Gastrocnemius medialis (tissue), 4 donors: ENCODE measurements at places on chromosomes 1 and 21. TPM values are rescaled to one million over a fixed set of nuclear protein-coding genes. Genes with fewer than 3 reads are reported as not detected.

Gene CHRM3
- total RNA-seq: not detected

Gene SNAPIN
- total RNA-seq: 127 TPM

DNA sequence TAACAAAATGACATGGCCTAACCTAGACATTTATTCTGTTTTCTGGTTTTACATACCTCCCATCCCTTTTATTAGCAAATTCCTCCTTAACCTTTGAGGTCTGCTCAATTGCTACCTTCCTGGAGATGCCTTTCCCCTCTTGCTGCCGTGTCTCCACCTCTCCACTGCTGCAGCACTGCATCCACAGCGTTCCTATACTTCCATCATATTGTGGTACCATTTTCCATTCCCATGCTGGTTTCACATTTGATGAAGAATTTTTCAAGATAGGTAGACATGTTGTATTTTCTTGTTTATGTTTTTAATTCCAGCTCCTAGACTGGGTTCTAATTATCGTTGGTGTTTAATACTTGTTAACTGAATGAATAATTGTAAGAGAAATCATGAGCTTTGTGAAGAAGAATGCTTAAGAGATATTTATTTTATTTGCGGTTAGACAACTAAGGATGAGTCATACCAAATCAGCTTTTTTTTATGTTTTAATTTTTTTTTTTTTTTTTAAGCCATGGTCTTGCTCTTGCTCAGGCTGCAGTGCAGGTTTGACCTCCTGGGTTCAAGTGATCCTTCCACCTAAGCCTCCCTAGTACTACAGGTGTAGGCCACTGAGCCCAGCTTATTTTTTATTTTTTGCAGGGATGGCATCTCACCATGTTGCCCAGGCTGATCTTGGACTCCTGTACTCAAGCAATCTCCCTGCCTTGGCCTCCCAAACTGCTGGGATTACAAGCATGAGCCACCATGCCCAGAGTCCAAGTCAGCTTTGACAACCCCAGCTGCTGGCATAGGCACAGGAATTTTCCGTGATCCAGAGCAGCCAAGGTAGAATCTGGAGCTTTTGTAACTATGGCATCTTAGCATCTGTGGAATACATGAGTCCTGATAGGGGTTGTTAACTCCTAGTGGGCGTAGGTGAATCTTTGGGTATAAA lies 44.0 kb downstream of the ATP6V1G3 start:
- DNase-seq: no peak

GRCh38 chr1:41589395-41589794 lies 104.9 kb upstream of the EDN2 start:
- DNase-seq: no peak

GRCh38 chr1:219302697-219303096 lies 129.0 kb downstream of the LYPLAL1 start:
- no peak for DNase-seq

DNA sequence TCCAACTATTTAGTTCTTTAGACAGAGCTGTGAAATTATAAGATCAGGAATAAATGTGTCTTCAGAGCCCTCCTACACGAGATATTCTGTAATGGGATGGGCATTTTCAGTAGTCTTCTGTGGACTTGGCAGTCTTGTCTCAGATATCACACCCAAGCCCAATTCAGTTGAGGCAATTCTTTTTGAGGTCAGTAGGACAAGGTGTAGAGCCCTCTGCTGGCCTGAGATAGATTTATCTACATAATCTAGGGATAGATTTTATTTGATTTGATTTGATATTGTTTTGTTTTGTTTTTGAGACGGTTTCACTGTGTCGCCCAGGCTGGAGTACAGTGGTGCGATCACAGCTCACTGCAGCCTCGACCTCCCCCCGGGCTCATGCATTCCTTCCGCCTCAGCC lies 77.5 kb downstream of the FMN2 start:
- no peak for DNase-seq

DNA sequence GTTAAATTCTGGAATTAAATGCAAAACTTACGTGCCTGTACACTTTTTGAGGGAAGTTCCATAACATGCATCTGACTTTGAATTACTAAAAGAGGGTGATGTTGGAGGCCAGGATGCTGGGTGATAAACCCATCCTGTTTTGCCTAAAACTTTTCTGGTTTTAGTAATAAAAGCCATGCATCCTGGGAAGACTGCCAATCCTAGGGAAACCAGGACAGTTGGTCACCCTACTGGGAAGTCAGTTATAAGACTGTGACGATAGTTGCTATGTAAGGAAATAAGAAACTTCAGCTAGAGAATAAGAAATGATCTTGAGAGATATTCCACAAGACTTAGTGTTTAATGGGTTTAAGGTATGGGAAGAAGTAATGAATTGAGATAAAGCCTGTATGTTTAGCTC lies 336.6 kb upstream of the LYPLAL1 start:
- DNase-seq: no peak

DNA sequence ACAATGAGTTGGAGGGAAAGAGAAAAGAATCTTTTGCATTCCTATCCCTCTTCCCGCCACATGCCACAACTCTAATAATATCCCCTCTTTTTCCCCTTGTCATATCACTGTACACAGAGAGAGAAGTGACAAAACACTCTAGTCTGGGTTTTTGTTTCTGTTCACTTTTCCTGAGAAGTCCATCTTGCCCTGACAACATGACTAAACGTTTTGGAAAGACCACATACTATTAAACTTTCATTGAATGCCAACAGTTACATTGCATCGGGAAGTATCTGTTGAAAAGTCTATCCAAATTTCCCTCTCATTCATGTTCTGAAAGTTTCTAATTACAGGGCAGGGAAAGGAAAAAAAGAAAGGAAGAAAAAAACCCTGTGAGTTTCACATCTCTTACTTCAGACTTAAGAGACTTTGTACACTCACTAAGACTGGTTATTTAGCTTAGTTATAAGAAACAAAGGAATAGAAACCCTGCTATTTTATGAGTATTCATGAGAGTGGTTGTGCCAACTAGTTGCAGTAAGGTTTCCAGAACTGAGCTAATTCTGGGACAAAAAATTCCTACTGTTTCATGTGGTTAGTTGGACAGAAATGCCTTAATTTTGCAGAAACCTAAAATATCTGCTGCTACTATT lies 16.9 kb downstream of the PLA2G4A start:
- DNase-seq: no peak

GRCh38 chr1:98766255-98766654 lies 104.7 kb downstream of the SNX7 start:
- DNase-seq: no peak

GRCh38 chr1:68231627-68232288 lies 565 bp downstream of the WLS start:
- DNase-seq: peak; percentile 22

Gene LPAR3
- total RNA-seq: not detected

Gene DNASE2B
- 2.0 TPM for total RNA-seq

GRCh38 chr1:18249631-18250030 lies 142.0 kb downstream of the IGSF21 start:
- DNase-seq: no peak

- no peak for DNase-seq
These were observed 32.2 kb upstream of the IFNAR2 start for GRCh38 chr21:33197496-33197895.

DNA sequence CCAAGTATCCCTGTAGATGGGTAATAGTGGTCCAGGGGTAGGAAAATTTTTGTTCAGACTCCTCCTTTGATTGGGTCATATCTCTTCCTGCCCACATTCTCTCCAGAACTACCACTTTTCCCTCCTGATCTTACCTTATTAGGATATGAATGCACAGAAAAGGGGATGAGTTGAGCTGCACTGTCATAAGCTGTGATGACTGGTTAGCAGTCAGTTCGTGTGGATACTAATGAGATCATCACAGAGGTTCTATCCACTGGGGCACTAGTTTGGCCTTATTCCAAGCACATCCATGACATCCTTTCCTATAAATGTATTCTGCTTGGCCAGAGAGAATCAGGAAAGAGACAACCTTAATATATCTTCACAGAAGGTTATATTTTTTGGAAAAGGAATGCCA lies 22.1 kb upstream of the TBX15 start:
- no peak for DNase-seq

Gene PCP4L1
- not detected for total RNA-seq

GRCh38 chr1:56496821-56497772 lies 82.3 kb downstream of the PLPP3 start:
- no peak for DNase-seq
